ENCODE measurements at places on chromosomes 7 and 10.

- DNase-seq, result no peak
These were observed 92.0 kb downstream of the TMEM106B start for GRCh38 chr7:12303062-12303461.

GRCh38 chr7:112853422-112853821, 63.2 kb upstream of the TMEM168 start:
- DNase-seq, result no peak

GRCh38 chr7:69762821-69763352, 164.6 kb downstream of the AUTS2 start:
- no peak for DNase-seq

- peak; percentile 40 for DNase-seq
These were observed 83.6 kb upstream of the LRRC4 start for GRCh38 chr7:128114806-128115205.

DNA sequence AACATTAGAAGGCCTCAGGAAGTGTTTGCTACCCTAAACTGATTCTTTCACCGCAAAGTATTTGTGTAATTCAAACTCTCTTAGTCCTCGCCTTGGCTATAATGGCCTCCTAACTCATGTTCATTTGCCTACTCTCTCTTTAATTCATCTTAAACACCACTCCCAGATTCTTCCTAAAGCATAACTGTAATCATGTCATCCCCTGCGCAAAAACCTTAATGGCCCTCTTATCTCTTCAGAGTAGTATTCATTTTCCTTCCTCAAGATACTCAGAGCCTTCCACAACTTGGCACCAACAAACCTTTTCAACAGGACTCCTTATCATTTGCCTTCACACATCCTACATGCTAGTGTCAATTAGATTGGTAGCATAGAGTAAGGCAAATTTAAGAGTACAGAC, 42.9 kb downstream of the CSTF2T start:
- no peak for DNase-seq

- no peak for DNase-seq
These were observed 4.1 kb downstream of the STK31 start for GRCh38 chr7:23714150-23714464.

DNA sequence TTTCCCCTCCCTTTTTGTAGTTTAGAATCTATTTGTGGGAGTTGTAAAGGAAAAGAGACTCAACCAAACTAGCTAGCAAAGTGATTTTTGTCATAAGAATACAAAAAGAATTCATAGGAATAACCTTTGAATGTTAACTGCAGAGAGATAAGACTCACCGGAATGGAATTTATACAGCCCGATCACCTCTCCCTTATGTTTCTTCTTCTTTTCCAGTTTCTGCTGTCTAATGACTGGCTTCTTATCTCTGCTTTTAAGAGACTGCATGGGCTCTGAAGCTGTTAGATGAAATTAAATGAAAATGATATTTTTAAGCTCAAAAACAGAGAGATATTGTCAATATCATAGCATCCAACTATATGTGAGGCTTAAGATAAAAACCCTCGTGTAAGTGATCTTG, 1095.9 kb downstream of the REEP3 start:
- no peak for DNase-seq

GRCh38 chr7:142001163-142001874, 5.6 kb downstream of the MGAM start:
- DNase-seq, result no peak

All from activated CD8-positive, alpha-beta memory T cell treated with anti-CD3 and anti-CD28 coated beads, Interleukin-2, amount 50 U/mL, for 48 hours (primary cell).